ENCODE measurements at places on chromosomes 16 and 17.

GRCh38 chr16:27217256-27217655, 13.9 kb downstream of the KDM8 start:
- DNase-seq = peak; percentile 10

GRCh38 chr17:51487947-51488346, 227.6 kb downstream of the UTP18 start:
- no peak for DNase-seq

DNA sequence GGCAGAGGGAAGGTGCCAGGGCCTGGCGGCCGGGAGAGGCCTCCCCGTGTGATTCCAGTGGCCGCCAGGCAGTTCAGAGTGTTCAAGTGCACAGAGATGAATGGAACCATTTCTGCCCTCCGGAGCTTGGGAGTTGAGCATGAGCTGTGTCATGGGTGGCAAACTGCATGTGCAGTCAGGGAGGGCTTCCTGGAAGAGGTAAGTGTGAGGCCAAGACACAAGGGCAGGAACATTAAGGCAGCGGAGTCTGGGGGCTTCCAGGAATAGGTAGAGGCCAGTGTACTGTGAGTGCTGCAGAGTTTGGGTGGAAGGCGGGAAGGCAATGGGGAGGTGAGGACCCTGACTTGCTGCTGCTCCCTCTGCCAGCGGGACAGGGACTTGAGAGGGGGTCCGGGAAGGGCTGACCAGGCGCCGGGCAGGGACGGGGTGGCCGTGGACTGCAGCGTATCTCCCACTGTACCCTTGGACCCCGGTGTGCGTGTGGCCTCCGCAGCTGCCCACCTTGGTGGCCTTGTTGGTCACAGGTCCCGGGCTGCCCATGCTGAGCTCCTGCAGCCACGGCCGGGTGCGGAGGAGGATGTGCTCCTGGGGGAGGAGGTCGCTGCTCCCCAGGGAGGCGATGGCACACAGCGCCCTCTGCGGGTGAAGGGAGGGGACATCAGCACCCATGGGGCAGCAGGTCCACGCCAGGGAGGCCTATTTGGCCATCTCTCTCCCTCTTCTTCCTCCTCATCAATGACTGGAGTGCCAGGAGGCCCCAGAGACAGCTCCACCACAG, 7.5 kb upstream of the CEP131 start:
- no peak for DNase-seq

DNA sequence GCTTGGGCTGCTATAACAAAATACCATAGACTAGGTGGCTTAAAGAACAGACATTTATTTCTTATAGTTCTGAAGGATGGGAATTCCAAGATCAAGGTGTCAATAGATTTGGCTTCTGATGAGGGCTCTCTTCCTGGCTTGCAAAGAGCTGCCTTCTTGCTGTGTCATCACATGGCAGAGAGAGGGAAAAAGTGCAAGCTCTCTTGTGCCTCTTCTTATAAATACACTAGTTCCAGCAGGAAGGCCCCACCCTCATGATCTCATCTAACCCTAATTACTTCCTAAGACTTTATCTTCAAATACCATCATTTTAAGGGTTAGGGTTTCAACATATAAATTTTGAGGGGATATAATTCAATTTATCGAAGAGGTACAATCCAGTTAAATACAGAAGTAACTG, 30.6 kb downstream of the ABCA9 start:
- DNase-seq = no peak

- DNase-seq = no peak
Measured at GRCh38 chr17:437545-437944, 84.9 kb upstream of the RPH3AL start.

DNA sequence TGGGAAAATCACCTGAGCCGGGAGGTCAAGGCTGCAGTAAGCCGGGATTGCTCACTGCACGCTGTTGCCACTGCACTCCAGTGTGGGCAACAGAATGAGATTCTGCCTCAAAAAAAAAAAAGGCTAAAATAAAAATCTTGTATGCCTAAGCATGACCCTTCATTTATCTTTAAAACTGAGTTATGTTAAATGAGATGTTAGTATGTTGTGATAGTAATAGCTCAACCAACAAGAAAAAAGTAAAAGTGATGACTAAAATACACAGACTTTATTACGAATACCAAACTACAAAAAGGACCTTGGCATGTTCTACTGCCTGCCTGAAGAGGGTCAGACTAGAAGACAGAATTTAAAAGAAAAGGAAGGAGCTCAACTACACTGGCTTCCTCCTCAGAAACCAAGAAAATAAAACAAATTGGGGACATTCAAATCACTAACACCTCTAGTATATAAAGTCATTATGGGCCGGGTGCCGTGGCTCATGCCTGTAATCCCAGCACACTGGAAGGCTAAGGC, 4.4 kb downstream of the SMURF2 start:
- no peak for DNase-seq
